ENCODE measurements at places on chromosomes 1 and 21.

DNA sequence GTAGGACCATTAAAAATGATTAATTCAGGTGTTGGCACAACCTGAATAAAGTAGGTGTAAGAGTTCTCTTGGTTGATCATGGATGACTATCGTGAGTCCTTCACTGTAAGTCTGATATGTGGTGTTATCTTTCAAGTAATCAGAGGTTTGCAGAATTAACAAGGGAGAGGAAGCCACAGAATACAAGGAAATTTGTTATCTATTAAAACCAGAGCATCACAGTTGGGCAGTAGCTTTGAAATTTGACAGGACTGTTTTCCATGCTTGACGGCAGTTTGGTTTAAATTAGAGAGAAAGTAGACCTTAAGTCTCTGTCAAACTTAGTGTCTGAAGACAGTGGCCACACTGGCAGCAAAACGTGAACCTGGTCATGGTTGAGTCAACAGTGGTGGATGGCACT lies 139.5 kb upstream of the KCNK2 start:
- DNase-seq: no peak

- DNase-seq: no peak
Observed at GRCh38 chr1:186231861-186232436, 143.1 kb downstream of the TPR start.

GRCh38 chr1:175089136-175089718 lies 21.6 kb downstream of the TNN start:
- DNase-seq: no peak

DNA sequence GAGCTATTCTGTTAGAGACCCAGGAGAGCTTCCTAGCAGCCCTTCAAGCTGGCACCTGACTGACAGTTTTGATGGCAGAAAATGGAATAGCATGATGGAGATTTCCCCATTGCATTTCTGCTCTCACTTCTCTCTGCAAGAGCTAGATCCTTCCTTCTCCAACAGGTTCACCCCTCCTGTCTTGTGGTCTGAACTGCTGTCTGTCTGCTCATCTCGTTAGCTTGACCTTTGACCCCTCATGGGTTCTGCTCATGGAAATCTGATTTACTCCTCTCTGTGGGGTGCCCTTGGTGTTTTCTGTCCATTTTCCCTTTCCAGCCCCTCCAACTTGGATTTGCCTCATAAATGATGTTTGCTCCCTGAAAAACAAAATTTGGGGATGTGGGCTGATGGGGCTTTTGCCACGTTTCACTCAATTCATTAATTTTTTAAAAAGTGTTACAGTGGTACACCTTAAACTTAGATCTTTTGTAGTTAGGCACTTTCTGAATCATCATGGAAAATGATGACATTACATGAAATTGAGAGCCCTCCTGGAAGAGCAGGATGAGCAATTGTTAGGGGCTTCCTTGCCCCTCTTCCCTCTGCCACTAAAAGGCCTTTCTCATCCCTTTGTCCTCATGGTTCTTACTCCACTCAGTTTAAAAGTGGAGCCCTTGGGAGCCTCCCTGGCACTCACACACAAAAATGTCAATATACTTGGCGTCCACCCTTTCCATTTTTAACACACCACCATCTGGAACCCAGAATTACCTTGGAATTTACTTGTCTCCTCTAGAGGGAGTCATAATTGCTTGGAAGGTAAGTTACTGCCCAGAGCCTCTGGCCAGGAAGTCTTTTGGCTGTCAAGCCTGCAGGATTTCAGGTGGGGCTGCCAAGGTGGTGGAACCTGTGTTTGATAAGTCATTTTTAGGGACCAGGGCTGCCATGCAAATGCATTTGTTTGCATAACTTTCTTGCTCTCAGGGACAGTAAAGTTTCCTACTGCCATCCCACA lies 31.9 kb upstream of the IL19 start:
- no peak for DNase-seq

DNA sequence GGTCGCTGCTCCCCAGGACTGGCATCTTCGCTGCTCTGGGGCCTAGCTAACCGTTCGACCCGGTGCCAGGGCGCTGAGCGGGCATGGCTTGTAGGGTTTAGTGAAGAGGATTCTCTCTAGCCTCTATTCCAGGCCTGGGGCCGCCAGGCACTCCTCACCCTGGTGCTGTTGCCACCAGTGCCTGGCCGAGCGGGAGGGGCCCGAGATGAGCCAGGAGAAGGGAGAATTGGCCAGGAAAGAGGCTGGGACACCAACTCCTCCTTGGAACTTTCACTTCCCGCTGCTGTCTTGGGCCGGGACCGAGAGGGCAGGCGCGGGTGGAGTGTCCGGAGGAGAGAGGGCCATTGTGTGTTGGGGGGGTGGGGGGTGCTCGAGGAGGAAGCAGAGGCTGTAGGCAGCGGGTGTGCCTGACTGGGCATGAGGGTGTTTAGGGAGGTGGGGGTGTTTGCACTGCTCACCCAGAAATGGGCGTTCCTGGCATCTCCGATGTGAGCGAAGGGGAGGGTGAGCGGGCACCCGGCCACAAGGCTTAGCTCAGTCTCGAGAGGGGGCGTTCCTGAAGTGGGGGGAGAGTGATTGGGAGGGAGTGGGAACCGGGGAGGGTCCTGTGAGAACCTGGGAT lies 772 bp downstream of the ADAM15 start:
- DNase-seq: peak; percentile 63

DNA sequence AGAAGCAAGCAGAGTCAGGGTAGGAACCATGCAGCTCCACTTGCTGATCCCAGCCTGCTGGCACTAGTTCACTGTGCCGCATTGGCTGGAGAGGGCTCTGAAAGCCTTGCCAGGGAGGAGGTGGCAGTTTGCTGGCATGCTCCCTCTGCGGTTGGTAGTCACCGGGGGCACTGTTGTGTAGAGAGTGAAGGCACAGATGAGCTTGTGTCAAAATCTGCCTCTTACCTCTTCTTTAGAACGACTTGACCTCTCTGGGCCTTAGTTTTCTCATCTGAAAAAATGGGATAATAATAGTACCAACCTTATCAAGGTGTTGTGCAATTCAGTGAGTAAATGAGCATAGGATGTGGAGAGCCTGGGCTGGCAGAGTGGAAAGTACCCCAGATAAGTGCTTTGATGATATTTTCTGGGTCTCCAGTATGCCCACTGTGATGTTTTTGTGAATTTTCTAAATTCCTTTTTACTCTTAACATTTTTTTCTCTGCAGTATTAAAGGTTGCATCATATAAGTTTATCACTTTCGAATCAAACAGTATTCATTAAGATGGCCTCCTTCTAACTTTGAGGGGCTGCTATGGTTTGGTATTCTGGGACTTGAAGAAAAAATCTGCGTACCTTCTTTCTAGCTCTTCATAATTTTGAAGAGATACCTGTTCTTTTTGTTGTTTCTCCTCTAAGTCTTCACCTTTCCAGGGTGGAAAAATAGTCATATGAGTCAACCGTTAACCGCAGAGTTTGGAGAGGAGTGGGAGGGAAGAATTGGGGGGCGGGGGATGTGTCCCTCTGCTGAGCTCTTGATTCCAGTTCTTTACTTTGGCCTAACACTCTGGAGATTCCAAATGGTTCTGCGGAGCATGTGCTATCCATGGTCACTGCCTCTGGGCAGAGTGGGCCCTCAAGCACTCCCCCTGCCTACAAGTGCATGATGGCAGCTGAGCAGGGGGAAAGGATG lies 26.8 kb downstream of the SZRD1 start:
- peak; percentile 81 for DNase-seq

DNA sequence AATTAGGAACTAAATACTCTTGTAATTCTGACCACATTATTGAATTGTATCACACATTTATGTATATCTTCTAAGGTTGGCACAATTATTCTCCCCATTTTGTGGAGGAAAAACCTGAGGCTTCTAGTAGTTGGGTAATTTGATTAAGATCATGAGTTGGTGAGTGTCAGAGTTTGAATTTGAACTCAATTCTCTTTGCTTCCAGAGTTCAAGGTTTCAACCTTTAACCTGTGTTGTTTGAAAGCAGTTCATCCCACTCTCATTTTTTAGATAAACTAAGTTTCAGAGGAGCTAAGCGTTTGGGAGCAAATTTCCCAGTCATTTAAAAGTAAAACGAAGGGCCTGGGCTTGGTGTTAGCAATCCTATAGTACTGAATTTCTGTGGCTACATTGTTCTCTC lies 293.4 kb downstream of the ADGRL2 start:
- no peak for DNase-seq

DNA sequence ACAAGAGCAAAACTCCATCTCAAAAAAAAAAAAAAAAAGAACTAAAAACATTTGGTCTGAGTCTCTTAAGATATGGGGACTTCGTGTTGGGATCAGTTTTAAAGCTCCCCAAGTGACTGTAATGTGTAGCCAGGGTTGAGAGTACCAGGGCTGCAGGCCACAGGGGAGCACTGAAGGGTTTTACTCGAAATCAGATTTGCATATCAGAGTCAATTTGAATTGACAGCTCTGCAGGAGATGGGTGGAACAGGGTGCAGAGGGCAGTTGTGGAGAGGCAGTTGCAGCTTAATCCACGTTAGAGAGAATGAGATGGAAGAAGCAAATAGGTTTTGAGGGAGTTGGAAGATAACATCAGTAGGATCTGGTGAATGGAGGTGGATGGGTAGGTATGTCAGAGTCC lies 20.6 kb upstream of the ELOA start:
- DNase-seq: no peak

DNA sequence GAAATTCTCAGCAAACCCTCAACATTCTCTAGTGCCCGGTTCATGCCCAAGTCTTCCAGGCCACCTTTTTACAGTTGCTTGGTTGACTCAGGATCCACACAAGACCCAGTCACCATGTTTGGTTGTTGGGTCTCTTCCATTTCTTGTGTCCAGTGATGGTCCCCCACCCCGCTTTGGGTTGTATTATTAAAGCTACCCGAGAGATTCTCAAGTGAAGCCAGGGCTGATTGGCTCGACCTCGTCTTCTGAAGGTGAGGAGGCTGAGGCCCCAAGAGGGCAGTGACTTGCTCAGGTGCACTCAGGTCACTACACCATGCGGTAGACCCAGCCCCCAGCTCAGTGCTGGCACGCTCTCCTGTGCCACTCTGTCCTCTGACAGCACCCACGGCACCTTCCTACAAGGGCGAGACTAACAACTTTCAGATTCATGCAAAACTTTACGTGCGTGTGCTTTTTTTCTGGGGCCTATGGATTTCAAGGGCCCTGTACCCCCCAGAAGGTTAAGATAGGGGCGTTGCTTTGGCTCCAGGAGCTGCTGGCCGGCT lies 50.3 kb downstream of the CAPN9 start:
- DNase-seq: no peak

DNA sequence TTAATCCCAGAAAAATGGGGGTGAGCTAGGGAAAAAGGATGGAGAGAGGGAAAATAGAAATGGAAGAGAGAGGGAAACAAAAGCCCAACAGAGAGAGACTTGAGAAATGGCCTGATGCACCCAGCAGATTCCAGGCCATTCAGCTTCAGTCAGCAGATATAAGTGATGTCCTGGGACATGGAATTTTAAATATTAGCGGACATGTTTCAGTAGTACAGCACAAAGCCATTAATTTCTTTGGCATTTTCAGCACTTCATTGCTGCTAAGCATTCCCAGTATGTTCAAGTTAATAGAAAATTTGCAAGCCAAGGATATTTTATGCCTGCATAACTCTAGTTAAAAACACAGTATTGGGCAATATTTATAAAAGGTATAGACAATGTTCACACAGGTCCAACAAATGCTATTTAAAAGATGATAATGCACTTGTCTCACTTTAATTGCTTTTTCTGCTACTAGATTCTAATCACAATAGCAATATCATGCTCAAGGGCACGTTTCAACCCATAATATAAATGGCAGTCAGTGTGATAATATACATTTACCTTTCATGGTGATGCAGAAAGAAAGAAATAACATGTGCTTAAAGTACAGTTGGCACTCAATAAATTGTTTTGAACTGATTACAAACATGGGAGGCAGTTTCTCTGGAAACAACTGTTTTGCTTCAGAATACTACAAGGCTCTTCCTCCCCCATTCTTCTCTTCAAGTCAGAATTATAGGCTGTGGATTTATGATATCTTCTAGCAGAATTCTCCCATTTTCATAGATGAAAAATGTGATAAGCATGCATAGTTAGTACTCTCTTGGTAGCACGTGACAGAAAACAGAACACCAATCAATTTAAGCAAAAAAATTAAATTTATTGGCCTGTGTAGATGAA lies 108.1 kb upstream of the MAGI3 start:
- DNase-seq: no peak

GRCh38 chr1:95040032-95040525 lies 32.7 kb downstream of the ALG14 start:
- no peak for DNase-seq

DNA sequence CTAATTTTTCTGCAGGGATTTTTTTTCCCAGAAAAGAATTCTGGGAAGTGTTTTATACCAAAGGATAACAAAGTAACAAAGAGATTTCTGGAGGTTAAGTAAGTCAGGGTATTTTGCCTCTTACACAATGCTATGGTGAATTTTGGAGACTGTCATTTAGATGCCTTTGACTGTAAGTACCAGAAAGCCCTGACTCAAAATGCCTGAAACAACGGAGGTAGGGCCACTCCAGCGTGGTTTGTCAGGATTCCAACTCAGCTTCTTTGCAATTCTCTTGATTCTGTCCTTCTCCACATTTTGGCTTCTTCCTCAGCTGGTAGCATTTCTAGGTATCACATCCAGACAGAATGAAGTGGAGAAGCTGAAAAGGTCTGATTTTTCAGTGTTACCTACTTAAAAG lies 106.5 kb downstream of the UCHL5 start:
- no peak for DNase-seq

GRCh38 chr1:214933375-214933774 lies 149.2 kb upstream of the KCNK2 start:
- DNase-seq: no peak

DNA sequence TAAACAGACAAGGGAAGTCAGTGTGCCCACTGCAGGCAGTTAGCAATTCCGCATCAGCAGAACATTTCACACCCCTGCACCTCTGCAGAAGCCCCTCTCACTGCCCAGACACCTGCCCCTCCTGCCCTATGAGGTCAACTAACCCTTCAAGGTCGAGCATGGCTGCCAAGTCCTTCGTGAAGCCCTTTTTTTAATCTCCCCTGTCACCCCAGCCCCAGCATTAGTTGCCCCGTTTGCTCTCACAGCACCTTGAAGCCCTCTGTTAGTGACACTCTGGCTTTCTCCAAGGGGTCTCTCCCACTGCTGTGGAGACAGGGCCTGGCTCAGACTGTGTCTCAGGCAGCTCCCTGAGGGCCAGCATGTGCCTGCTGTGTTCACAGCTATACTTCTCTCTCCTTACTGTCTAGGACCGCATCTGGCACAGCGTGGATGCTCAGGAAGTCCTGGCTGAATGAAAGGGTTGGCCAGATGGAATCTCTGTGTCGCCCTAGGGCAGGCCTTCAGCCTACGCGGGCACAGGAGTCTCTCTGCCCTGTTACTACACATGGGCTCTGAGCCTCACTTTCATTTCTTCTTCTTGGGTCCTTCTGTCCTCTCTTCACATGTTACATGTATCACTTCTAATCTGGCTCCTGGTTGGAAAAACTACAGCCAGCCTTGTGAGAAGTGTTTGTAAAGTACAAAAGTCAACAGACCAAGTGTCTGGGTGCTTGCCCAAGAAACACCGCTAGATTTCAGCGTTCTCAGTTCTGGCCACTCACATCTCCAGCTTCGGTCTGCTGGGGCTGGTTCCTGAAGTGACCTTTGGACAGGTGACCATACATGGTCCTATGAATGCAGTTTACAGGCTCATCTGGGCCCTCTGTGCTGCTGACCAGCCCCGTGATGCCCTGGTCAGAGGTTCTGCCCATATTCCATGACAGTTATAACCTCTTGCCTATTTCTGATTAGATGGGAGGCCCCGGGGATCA lies 19.7 kb downstream of the SLC2A1 start:
- no peak for DNase-seq

All from Ammon's horn (tissue), 1 donor.